ENCODE measurements at places on chromosomes 2 and 18.

DNA sequence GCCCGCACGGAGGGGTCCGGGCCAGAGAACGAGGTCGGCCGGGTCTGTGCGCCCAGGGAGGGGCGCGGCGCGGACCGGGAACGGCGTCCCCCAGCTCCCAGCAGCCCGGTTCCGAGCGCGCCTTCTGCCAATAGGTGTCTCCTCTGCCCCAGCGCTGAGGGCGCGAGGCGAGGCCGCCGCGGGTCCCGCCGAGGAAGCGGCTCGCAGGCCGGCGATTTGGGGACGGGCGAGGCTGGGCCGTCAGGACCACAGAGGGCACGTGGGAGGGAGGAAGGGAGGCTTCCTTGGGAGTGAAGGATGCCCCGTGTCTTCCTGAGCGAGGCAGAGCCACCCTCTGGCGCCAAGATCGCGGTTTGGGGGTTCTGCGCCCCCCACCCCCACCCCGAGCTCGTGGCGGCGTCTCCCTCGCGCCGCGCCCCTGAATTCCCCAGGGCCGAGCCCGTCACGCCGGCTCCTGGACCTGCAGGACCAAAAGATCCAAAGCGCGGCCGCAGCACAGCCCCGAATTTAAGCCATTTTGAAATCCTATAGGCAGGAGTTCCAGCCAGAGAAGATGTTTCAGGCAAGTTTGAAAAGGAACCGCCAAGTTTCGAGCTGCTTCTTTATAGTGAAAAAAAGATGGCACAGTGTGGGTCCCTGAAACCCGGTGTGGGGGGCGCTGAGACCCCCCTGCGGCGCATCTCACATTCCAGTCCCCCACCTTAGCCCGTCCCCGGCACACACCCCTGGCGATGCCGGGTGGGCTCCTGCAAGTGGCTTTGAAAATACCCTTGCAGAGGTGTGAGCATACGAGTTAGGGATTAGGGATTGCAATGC lies 909 bp downstream of the NFATC1 start:
- DNase-seq: peak; percentile 52

DNA sequence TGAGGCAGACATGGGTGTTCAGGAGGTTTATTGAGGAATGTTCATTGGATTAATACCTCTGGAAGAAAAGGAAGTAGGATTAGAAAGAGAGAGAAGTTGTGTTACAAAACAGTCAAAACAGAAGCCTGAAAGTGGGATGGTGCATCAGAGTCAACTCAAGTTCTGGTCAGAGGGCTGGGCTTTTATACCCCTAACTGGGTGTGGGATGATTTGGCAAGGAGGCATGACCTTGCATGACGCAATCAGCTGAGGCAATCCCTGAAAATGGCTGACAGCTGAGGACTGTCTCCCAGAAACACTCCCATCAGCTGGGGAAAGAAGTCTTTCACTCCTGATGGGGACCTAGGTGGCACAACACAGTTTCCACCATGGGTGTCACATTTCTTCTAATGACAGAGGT lies 818.2 kb downstream of the SATB2 start:
- DNase-seq: no peak

DNA sequence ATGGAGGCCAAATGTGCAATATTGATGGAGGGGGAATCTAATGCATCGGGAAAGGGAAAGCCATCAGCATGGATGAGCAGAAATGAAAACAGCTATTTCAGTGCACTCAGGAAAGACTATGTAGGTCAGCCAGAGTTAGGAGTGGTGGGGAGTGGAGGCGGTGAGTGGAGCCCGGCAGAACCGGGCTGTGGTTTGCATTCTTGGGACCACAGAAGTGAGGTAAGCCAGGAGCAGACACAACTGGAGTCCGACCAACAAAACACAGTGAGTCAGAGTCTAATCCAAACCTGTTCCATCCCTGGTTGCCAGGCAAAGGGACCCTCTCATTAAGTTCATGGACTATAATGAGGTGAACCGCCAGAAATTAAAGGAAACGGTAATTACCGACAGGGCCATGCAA lies 61.1 kb upstream of the RAB12 start:
- no peak for DNase-seq

DNA sequence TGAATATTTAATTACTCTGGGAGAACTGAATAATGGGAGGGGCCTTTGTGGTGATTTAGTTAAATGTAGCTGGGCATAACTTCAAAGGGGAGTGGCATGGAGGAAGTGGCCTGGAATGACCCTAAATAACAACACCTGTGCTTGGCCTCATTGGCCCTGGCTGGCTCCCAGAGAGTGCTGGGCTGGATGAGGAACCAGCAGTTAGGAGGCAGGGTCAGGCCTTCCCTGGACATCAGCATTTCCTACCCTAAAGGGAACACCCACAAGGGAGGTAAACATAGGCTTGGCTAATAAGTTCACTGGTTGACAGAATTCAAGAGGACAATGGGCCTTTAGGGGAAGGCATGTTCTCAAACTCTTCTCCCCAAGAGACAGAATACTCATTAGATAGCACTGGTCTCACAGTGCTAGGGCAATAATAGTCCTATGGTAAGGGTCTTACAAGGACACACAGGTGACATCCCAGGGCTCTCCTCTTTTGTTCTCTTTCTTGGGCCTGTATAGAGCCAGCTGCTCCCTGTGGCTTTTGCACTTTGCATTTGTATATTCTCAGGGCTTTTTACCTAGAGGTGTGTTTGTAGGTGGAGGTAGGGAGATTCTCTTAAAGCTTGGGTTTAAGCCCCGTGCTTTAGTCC lies 106.8 kb downstream of the ZNF519 start:
- DNase-seq: no peak

- DNase-seq: no peak
Observed at GRCh38 chr2:149101818-149102217, 63.3 kb downstream of the LYPD6B start.

DNA sequence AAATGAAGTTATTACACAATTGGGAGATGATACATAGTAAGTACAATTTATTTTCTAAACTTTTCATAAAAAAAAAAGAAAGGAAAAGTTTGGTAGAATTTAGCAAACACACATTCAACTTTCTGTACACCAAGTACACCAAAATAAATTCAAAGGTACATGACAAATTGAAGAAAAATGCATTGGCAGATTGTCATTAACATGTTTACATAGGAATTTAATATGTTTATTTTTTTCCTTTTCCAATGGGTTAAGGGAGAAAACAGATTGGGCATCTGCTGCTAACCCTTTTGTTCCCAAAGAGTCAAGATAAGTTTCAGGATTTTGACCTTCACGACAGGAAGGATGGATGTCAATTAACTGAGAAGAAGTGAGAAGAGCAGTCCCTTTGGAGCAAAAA lies 620.4 kb downstream of the XIRP2 start:
- DNase-seq: no peak

- DNase-seq: peak; percentile 35
Observed at GRCh38 chr18:9575558-9575957, 38.8 kb downstream of the PPP4R1 start.

- DNase-seq: no peak
Observed at GRCh38 chr2:43097644-43098408, 128.6 kb downstream of the ZFP36L2 start.

DNA sequence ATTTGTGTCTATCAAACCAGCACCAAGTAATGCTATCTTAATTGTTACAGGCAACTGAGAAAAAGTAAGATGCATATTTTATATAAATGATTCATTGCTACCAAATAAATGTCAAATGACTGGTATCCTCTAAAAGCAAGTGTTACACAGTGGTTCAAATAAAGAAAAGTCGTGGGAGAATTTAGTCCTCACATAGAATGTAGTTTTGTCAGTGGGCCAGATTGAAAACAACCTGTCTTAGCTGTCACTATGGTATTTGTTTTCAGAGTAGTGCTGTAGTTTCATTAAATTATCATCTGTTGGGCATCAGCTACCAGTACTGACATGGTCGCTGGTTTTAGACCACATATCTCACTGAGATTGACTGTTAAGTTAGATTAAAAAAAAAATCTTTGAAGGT lies 10.2 kb upstream of the EIF2AK3 start:
- DNase-seq: no peak

DNA sequence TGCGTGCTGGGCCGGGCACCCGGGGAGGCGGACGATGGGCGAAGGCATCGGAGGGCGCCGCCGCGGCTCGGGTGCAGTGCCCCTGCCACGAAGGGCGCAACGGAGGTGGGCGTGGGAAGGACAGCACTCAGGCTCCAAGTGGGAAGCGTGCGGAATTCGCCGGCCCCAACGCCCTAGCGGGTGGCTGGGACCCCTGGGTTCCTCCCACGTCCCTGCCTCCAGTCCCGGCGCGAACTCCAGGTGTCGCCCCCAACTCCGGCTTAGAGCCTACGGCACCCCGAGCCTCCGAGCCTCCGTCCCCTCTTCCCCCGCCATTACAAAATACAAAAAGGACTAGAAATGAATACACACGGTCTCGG lies 1.3 kb downstream of the CYP27C1 start:
- DNase-seq: no peak

DNA sequence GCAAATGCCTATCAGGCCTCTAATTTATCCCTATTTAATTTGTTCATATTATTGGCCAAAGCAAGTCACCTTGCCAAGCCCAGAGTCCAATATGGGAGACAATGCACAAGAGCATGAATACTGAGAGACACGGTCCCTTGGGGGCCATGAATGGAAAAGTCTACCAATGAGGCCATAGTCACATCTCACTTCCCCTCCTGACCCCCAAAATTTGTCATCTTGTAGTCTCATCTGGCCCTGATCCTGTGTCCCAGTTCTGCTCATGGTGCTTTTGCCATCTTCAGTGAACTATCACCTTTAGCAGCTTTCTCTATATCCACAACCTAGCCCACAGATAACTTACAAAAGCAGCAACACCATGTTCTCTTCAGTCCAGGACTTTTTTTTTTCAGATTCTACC lies 302.7 kb upstream of the MGAT5 start:
- no peak for DNase-seq

GRCh38 chr2:101231240-101231639 lies 21.4 kb upstream of the CNOT11 start:
- no peak for DNase-seq

- DNase-seq: no peak
Observed at GRCh38 chr2:148207111-148207510, 186.2 kb downstream of the MBD5 start.

DNA sequence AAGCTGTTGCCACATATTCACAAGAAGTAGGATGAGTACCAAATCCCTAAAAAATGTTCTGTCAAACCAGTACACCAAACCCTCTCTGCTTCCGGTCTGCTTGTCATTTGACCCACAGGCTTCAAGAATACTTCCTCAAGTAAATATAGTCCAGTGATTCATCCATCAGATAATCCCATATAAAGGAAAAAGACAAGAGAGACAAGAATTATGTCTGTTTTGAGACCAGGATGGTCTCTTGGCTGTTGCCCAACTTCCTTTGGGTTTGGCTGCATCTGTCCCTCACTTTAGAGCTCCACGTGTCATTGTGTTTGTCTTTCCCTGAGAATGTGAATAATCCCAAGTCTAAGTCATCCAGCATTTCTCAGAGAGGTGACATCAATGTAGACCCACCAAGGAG lies 91.5 kb upstream of the NRP2 start:
- no peak for DNase-seq

DNA sequence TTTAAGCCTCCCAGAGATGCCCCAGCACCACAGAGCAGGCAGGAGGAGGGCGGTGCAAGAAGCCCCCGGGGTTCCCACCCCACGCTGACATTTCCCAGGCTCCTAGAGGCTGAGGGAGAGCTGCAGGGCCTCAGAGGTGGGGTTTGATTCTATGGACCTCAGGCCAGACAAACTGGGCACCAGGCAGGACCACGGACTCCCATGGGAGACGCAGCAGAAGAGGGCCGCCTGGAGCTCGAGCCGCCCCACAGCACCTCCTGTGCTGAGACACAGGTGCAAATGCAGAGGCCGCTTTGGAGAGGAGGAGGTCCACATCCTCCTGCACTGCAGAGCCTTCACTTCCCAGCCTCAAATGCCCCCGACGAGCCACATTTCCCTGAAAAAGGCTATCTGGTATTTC lies 62.7 kb downstream of the PSMG2 start:
- no peak for DNase-seq

DNA sequence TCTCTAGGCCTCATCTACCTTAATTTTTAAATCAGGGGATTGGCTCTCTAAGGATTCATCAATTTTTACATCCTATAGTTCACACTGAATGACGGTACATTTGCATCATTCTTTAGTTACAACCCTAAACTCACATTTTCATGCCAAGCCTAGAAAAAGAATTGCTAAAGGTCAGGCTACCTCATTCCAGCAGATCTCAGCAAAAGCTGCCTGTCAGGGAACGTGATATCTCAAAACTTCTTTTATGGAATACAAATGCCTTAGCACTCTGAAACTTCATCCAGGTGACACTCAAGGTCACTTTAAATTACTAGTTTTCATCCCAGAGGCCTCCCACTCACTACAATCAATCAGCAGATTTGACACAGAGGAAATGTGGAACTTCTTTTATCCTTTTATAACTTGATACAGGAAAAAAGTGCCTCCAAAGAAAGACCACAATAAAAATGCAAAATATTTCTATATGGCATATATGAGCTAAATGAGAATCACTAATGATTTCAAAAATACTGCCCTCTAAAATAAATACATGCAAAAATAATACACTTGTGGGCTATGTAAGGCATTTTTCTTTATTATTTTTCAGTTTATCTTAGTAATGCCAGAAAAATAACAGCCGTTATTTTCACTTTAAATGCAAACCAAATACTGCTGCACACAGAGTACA lies 91.5 kb downstream of the ARHGEF33 start:
- no peak for DNase-seq

GRCh38 chr2:237178396-237178795 lies 92.7 kb downstream of the COPS8 start:
- no peak for DNase-seq

- DNase-seq: no peak
Observed at GRCh38 chr2:182245963-182246362, 180.9 kb downstream of the PDE1A start.

DNA sequence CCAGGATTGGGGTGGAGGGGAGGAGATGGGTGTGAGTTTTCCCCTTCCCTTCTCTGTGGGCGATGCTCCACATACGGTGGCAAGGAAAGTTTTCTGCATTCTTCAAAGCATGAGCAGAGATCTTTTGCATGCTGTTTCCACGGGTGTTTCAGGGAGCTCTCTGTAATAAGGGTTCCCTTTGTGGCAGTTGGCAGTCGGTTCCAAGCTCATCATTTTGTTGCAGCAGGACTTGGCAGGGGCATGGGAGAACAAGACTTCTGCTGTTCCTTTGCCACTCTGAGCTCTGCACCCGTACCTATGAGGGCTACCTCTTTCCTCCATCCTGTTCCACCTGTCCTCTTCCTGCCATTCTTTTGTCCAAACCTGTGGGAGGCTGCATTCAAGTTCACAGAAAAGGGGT lies 71.3 kb upstream of the SPRED2 start:
- no peak for DNase-seq

DNA sequence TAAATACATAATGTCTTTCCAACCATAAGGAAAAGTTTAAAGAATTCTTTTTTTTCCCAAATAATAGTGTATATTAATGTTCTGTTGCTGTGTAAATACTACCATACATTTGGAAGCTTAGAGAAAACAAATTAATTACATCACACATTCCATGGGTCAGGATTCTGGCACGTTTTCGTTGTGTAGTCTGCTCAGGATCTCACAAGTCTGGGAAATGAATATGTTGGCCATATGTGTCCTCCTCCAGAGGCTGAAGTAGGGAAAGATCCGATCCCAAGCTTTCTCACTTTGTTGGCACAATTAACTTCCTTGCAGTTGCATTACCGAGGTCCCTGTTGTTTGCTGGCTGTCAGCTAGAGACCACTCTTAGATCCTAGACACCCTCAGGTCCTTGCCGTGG lies 83.9 kb downstream of the RPRM start:
- DNase-seq: no peak

GRCh38 chr2:235868224-235868623 lies 300.0 kb downstream of the GBX2 start:
- no peak for DNase-seq

All from CD4-positive, alpha-beta T cell treated with Interferon alpha-2 for 1 hour (primary cell).